ENCODE measurements at places on chromosomes 4 and X. TPM values are rescaled to one million over a fixed set of nuclear protein-coding genes. Genes with fewer than 3 reads are reported as not detected.

Gene MND1
- 18.8 TPM for total RNA-seq

Gene ANKRD50
- 0.05 TPM for total RNA-seq

Gene ANOS1
- total RNA-seq, result not detected

Gene SGCB
- total RNA-seq, result 14.6 TPM

Gene PAGE2
- not detected for total RNA-seq

Gene CC2D2A
- total RNA-seq, result not detected

Gene NXF2B
- total RNA-seq, result not detected

Gene GABRG1
- total RNA-seq, result not detected

Gene RNF4
- 95.4 TPM for total RNA-seq

Gene RPA4
- 0.78 TPM for total RNA-seq

Gene BEX5
- 0.71 TPM for total RNA-seq

Gene TMPRSS11D
- total RNA-seq, result not detected

Gene MAB21L2
- not detected for total RNA-seq

Gene FTSJ1
- total RNA-seq, result 95.6 TPM

Gene SERPINA7
- not detected for total RNA-seq

Gene BCLAF3
- 5.6 TPM for total RNA-seq

Gene HTRA3
- total RNA-seq, result 0.12 TPM

Gene NPNT
- total RNA-seq, result 0.12 TPM

Gene JADE1
- 47.0 TPM for total RNA-seq

Gene CACNA1F
- total RNA-seq, result 0.07 TPM

Gene TMPRSS11F
- total RNA-seq, result not detected

Gene MAGEA9B
- total RNA-seq, result not detected
